Fibroblast of skin of scalp (primary cell): ENCODE measurements at places on chromosomes 7 and 10.
A peak's percentile ranks its signal among the peaks of the same experiment; 100 is the strongest.

DNA sequence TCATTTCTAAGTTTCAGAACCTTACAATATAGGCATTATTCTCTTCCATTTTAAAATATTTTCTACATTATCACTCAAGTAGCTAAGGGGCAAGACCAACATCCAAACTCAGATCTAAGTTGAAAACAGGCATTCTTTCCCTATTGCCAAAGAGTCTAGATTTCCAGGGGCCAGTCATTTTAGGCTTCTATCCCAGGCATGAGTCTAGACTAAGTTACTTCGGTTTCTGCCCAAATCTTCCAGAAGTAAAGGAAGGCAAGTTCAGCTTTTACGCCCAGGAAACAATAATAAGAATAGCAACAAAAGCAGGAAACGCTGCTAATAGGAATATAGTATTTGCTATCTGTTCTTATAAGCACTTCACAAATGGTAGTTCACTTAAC lies 189.9 kb downstream of the DGKI start:
- no peak for DNase-seq

DNA sequence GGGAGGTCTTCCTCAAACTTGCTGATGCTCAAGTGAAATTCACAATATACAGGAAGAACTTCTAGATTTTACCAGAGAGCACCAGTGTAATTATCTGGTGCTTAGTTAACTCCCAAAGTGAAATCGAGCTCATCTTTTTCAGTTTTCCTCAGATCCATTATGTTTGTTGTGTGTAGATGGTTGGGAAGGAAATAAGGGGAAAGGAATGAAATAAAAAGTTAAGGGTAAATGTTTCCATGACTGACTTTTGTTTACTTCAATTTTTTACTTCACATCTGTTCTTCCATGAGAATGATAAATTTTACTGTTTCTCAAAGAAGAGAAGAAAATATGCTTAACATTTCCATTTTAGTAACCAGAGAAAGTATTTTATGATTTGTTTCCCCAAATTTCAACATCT lies 21.3 kb downstream of the FAM107B start:
- DNase-seq = no peak

DNA sequence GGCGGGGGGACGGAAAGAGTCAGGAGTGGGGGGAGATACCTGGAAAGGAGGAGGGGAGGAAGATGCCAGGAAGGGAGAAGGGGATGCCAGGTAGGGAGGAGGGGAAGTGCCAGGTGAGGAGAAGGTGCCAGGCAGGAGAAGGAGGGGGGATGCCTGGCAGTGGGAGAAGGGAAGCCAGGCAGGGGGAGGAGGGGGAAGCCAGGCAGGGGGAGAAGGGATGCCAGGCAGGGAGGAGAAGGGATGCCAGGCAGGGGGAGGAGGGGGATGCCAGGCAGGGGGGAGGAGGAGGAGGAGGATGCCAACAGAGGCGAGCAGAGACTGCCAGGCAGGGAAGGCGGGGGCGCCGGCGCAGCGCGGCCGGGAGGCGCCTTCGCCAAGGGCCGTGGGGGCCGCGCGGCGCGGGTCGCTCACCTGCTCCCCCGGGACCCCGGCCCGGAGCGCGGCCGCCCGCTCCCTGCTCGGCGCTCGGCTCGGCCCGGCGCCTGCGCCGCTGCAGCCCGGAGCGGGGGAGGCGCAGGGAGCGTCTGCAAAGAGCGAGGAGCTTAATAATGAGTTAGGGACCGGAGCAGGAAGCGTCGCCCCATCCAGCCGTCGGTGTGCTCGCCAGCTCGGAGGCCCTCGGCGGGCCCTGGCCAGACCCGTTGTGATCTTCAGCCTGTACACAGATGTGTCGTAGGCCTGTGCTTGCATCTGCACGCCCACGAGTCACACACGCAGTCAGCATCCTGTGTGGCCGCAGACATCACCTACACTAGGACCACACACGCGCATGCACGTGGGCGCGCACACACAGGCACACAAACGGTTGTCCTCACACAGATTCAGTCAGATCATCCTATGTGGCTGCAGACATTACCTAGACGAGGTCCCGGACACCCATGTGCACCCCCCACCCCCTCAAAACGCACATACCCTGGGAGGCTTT lies 28.4 kb upstream of the SMARCD3 start:
- DNase-seq = peak; percentile 61

DNA sequence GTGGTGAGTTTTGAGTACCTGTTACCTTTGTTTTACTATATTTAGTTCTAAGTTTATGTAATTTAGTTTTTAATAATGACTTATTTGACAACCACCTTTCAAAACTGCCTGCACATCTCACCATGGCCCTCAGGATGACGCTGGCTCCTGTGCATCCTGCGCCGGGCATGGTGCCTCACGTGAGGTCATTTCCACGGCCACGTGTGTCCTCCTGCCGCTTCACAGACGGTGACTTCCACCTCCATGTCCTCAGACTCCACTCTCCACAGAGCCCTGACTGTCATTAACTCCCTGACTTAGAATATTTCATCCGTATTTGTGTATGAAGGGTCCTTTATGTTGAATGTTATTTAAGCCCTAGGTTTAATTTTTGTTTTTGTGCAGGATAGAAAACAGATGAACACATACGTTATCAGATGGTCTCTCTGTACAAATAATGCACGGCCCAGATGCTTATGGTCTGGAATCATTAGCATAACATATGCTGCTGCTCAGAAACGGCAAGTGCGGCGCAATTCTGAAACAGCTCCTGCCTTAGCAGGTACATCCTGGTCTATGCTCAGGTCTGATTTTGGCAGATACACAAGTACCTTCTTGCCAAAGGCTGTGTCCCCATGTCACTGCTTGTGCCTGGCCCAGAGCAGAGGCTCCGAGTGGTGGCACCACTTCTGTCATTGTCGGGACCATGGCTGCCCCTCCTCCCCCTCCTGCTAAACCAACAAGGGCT lies 155.8 kb downstream of the WDR37 start:
- no peak for DNase-seq

DNA sequence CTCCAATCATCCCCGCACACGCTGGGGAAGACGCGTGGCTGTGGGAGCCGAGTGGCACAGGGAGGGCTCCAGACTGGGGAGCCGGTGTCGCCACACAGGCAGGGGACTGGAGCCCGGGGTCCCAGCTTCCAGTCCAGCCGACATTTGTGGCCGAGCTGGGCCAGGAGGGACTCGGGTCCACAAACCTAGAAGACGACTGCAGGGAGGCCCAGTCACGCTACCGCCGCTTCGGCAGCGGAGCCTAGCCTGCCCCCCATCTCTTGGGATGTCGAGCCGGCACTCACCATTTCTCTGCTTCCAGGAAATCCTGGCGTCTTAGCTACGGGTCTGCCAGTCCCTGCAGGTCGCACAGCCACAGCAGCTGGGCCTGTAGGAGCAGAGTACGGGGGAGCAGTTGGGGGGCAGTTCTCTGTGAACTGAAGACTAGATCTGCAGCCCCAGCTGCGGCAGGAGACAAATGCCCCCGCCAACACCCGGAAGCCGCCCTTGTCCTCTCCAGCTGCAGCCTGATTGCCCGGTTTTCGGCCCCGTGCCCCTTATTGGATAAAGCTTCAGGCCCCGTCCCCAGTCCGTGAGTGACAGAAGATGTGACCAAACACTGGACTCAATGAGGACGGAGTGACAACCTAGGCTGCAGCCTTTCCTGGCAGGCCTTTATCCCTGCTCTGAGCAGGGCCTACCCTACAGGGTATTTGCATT lies 270.7 kb downstream of the ZNF33B start:
- peak; percentile 88 for DNase-seq

DNA sequence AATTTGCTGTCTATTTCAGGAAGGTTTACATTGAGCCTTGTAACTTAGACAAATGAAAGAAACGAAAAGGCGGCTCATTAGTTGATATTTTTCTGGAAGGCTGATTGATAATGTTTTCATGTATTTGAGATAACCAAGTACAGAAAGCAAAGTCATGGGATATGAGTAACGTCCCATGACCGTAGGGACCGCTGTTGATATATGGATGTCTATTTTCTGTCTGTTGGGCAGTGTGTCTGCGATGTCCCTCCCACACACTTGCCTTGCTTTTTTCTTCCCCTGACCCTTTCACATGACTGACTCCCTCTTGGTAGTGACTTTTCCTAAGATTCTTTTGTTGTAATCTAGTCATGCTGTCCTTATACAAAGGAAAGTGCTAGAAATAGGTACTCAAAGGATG lies 57.0 kb upstream of the GPR158 start:
- no peak for DNase-seq

GRCh38 chr10:70494966-70495365 lies 16.4 kb downstream of the PALD1 start:
- DNase-seq = no peak

GRCh38 chr7:158911145-158911544 lies 54.8 kb downstream of the DYNC2I1 start:
- no peak for DNase-seq

GRCh38 chr10:100737355-100738054 lies 7.9 kb upstream of the PAX2 start:
- no peak for DNase-seq

DNA sequence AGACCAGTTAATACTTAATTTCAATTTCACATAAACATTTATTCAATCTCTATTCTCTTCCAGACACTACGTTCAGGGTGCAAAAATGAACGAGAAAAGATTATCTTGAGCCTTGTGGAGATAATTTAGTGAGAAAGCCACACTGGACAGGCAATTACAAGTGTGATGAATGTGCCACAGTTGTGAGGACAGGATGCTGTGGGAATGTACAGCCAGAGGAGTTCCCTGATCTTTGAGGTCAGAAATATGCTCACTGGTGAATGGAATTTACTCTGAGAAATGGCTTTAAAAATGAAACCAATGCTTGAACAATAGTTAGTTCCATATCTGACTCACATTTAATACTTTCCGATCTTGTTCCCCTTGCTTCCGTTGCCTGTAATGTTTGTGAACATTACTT lies 864.8 kb downstream of the GATA3 start:
- DNase-seq = no peak

DNA sequence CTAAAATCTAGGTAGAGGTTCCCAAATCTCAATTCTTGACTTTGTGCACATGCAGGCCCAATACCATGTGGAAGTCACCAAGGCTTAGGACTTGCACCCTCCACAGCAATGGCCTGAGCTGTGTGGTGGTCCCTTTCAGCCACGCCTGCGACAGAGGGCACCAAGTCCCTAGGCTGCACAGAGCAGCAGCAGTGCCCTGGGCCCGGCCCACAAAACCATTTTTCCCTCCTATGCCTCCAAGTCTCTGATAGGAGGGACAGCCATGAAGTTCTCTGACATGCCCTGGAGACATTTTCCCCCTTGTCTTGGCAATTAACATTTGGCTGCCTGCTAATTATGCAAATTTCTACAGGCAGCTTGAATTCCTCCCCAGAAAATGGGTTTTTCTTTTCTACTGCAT lies 375.5 kb downstream of the SORCS1 start:
- DNase-seq = no peak
